ENCODE measurements at places on chromosomes 7 and 10.
A peak's percentile ranks its signal among the peaks of the same experiment; 100 is the strongest.

- H3K4me3 ChIP-seq: no peak overlapping the region
- H3K27ac ChIP-seq: no peak overlapping the region
- no peak for DNase-seq
- peaks cover 6% of the 10 kb centered on the region for H3K36me3 ChIP-seq
- no peaks in the 10 kb centered on the region for H3K27me3 ChIP-seq
Measured at GRCh38 chr7:1130021-1130990, 29.7 kb downstream of the ZFAND2A start.

GRCh38 chr10:97393034-97393573 is 8.0 kb downstream of the RRP12 start:
- no peak overlapping the region for H3K4me3 ChIP-seq
- peaks cover 26% of the 10 kb centered on the region for H3K36me3 ChIP-seq
- no peaks in the 10 kb centered on the region for H3K4me1 ChIP-seq
- no peaks in the 10 kb centered on the region for H3K27me3 ChIP-seq
- no peak for DNase-seq

DNA sequence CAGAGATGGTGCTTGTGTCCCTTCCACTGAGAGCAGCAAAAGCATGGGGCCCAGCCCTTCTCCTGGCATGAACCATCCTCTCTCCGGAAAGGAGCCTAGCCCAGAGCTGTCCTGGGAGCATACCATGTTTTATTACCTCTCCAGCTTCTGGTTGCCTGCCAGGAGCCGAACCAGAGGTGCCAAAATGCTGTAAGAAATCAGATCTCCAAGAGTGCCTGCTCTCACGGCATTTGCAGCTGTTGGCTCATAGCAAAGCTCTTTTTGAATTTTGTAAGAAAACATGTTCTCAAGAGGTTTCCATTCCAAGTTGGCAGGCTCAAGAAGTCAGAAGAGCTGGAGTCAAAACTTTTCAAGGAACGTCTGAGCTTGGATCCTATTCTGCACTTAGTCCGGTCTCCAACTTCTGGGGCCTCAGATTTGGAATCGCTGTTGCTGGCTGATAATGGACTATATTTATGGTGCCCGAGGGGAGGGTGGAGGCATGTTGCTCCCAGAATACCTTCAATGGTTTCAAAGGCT is 211.7 kb upstream of the MKI67 start:
- DNase-seq: no peak
- H3K36me3 ChIP-seq: no peaks in the 10 kb centered on the region
- H3K4me3 ChIP-seq: no peak overlapping the region
- H3K4me1 ChIP-seq: no peaks in the 10 kb centered on the region

DNA sequence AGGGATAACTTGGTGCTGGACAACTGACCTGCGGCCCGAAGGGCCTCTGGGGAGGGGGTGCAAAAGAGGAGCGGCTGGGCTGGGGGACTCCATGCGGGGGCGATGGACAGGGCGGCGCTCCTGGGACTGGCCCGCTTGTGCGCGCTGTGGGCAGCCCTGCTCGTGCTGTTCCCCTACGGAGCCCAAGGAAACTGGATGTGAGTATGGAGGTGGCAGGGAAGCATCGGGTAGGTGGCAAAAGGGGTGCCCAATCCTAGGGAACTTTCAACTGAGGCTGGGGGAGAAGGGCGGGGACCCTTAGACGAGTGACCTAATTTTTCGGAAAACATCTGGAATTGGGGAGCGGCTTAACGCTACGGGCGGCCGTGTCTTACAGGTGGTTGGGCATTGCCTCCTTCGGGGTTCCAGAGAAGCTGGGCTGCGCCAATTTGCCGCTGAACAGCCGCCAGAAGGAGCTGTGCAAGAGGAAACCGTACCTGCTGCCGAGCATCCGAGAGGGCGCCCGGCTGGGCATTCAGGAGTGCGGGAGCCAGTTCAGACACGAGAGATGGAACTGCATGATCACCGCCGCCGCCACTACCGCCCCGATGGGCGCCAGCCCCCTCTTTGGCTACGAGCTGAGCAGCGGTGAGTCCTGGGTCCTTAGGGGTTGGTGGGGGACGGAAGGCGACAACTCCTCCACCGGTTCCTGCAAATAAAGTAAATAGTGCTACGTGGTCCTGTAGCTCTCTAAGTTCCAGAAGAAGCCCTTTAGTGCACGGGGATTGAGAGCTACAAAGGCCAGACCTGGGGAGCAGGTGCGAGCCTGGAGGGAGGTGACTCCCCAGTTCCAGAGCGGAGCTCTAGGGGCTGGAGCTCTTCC is 622 bp downstream of the WNT16 start:
- H3K36me3 ChIP-seq: peaks cover 20% of the 10 kb centered on the region
- peaks cover 33% of the 10 kb centered on the region for H3K4me1 ChIP-seq
- H3K27ac ChIP-seq: peak overlapping the region; percentile 85
- H3K27me3 ChIP-seq: peaks cover 2% of the 10 kb centered on the region
- DNase-seq: peak; percentile 23

- peaks cover 1% of the 10 kb centered on the region for H3K27me3 ChIP-seq
- no peak overlapping the region for H3K4me3 ChIP-seq
- H3K27ac ChIP-seq: no peak overlapping the region
- peaks cover 3% of the 10 kb centered on the region for H3K4me1 ChIP-seq
- no peaks in the 10 kb centered on the region for H3K36me3 ChIP-seq
Measured at GRCh38 chr7:135512135-135512887, 2.4 kb upstream of the CNOT4 start.

DNA sequence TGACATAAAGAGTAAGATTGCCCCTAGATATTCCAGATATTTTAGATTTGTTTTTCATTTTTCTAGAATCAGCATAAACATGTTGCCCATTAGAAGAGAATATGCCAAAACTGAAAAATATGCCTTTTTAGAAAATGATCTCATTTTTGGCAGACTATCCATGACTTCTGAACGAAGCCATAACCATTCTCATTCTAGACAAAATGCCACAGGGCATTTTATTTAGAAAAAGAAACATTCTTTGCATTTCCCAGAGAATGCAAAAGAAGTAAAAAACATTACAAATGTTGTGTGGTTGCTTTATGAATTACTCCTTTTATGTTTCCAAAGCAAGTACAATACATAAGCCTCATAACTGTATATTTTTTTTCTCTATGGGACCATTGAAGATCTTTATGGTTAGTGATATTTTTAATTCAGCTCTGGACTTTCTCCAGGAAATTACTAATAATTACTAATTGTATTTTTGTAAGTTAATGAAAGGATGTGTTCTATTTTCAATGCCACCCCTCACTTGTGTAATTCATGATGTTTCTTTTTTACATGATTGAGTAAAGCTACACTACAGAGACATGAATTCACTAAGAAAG is 109.6 kb upstream of the SEM1 start:
- no peak for DNase-seq
- H3K4me3 ChIP-seq: no peak overlapping the region
- H3K27me3 ChIP-seq: peaks cover 9% of the 10 kb centered on the region
- H3K27ac ChIP-seq: no peak overlapping the region
- no peaks in the 10 kb centered on the region for H3K36me3 ChIP-seq

- no peaks in the 10 kb centered on the region for H3K36me3 ChIP-seq
- H3K4me1 ChIP-seq: peaks cover 5% of the 10 kb centered on the region
- no peak overlapping the region for H3K27ac ChIP-seq
- peaks cover 20% of the 10 kb centered on the region for H3K27me3 ChIP-seq
Measured at GRCh38 chr10:3045471-3046209, 21.7 kb upstream of the PFKP start.

DNA sequence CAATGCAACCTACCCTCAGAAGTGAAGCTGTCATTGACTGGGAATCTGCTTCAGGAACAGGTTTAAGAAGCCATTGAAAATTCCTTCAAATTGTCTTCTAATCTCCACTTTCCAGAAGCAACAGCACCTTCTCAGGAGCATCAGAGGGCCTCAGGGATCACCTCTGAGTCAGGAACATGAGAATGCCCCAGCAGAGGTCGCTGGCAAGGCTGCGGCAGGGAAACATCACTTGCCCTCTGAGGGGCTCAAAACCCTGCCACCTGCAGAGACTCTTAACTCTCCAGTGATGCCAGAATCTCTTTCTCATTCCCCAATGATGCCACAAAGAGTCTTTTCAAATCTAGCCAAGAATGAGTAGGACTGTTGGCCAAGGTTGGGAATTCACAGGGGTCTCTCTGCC is 5.9 kb upstream of the MAPK8 start:
- no peaks in the 10 kb centered on the region for H3K27me3 ChIP-seq
- no peak for DNase-seq
- H3K36me3 ChIP-seq: no peaks in the 10 kb centered on the region
- no peak overlapping the region for H3K27ac ChIP-seq
- H3K4me1 ChIP-seq: peaks cover 3% of the 10 kb centered on the region

All from memory B cell (primary cell).